ENCODE measurements at places on chromosomes 1 and 21.

DNA sequence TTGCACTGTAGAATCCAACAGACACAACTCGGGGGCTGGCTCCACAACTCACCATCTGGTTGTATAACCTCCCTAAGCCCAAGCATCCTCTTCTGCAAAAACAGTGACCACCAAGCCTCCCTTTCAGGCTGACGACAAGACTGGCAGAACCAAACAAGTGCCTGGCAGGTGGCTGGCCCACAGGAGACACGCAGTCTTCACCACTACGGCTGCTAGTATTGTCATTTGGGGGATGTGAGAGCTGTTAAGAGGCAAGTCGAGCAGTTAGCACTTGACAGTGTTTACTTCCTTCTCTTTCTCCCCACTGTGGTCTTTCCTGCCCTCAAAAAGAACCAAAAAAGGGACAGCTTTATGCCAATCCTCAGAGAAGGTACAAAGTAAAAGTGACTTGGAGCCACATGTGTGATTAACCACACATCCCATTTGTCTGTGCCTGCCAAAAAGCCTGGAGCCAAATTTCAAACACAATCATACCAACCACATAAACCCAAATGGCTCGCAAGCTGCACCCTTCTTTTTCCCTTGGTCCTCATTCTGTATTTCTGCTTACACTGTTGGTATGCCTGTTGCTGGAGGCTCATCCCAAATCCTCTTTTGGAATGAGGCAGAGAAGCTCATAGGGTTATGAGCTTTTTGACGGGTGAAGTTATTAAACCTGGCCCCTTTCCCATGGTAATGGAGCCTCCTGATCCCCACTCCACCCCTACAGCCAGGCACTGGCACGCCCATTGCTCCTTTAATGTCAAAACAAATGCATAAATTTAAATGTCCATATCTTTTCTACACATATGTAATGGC lies 94.1 kb downstream of the TGFBR3 start:
- DNase-seq = no peak

GRCh38 chr1:163056831-163057230 lies 12.3 kb upstream of the RGS4 start:
- no peak for DNase-seq

- DNase-seq = no peak
Measured at GRCh38 chr1:3053366-3053980, 15.5 kb upstream of the PRDM16 start.

DNA sequence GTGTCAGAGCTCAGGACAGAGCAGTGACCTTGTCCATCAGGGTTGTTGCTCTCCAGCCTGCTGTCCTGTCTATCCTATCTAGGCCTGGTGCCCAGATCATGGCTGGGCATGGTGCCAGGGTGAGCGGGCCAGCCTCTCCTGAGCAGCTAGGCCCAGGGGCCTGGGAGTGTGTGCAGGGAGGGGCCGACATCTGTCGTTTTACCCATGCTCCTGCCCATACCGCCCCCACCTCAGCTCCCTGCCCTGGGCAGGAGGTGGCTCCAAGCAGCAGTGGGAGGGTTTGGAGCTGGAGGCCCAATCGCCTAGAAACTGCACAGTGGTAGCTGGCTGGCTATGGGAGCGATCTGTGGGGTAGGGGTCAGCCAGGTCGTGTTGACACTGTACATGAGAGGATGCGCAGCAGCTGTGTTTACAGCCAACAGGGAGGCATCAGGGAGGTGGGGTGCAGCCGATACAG lies 6.5 kb downstream of the INSRR start:
- peak; percentile 98 for DNase-seq

DNA sequence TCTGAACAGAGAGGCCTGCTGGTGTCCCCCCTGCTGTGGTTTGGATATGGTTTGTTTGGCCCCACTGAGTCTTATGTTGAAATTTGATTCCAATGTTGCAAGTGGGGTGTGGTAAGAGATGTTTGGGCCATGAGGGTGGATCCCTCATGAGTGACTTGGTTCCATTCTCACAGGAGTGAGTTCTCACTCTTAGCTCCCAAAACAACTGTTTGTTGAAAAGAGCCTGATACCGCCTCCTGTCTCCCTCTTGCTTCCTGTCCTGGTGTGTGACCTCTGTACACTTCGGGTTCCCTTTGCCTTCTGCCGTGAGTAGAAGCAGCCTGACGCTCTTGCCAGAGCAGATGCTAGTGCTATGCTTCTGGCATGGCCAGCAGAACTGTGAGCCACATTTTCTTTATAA lies 60.5 kb downstream of the C21orf91 start:
- no peak for DNase-seq

DNA sequence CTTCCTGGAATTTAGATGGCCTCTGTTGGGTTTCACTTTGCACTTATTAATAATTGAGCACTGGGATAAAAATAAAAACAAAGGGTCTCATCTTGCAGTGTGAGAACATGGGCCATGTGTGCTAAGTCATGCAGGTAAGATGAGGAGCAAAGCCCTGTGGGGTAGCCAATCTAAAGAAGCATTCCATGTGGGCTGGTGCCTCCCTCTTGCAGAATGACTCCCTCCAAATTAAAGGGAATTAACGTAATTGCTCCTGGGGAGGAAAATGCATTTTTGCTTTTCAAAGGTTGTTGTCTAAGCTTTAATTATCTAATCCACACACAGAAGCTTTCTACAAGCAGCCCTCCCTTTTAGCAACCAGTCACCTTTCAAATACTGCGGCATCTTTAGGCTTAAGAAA lies 69.8 kb downstream of the CDC14A start:
- no peak for DNase-seq

- DNase-seq = no peak
Measured at GRCh38 chr1:19926296-19927129, 3.1 kb upstream of the PLA2G2E start.

DNA sequence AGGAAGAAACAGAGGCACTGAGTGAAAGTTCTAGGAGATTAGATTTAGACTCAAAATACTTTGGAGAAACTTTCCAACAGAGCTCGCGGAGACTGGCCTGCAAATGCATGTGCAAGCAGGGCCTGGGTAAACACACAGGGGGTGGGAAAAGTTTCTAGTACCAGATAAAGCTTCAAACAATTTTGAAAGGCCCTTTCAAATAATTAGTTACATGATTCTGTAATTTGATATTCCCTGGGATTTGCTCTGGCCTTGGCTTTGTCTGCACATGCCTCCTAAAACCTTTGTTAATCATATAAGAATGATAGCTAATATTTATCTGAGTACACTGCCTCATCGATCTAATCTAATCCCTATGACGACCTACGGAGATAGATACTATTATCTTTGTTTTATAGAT lies 31.3 kb downstream of the VTCN1 start:
- peak; percentile 16 for DNase-seq

DNA sequence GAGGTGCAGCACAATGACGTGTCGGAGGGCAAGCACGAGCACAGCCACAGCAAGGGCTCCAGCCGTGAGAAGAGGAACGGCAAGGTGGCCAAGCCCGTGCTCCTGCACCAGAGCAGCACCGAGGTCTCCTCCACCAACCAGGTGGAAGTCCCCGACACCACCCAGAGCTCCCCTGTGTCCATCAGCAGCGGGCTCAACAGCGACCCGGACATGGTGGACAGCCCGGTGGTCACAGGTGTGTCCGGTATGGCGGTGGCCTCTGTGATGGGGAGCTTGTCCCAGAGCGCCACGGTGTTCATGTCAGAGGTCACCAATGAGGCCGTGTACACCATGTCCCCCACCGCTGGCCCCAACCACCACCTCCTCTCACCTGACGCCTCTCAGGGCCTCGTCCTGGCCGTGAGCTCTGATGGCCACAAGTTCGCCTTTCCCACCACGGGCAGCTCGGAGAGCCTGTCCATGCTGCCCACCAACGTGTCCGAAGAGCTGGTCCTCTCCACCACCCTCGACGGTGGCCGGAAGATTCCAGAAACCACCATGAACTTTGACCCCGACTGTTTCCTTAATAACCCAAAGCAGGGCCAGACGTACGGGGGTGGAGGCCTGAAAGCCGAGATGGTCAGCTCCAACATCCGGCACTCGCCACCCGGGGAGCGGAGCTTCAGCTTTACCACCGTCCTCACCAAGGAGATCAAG lies 107.5 kb upstream of the VAMP3 start:
- DNase-seq = no peak

DNA sequence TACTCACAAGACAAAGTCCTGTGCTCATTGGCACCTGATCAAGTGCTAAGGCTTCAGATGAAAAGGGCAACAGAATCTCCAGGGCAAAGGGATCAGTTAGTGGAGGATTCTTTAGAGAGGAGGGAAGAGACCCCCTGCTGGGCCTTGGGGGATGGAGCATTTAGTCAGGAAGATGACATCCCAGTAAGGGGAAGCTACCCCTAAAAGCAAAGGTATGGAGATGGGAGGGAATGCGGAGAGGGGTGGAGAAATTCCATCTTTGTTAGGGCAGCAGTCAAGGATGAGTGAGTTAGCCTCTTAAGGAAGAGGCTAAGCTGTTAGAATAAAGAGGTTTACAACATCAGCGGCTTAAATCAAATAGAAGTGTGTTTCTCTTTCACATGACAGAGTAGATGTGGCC lies 67.4 kb downstream of the ST6GALNAC3 start:
- DNase-seq = no peak

- DNase-seq = no peak
Measured at GRCh38 chr21:17690078-17690494, 77.4 kb upstream of the BTG3 start.

DNA sequence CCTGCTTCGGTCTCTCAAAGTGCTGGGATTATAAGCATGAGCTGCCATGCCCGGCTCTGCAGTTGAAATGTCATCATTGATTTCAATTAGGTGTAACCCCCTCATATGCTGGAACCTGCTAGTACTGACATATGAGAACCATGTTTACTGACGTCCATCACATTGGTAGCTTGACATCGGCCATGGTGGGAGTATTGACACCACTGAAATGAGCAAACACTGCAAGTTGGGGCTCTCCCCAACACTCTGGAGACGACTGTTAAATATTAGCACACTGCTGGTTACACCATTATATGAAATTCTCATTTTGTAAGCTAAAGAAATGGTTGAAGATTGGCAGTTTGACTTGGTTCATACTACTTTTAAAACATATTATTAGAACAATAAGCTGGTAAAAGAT lies 63.7 kb downstream of the CNST start:
- DNase-seq = no peak
